NCI-H748 treated with DMSO at 0.1 percent for 48 hours (cell line): ENCODE measurements at places on chromosomes 7 and 10.

- no peak for DNase-seq
Measured at GRCh38 chr7:124959676-124960075, 30.1 kb upstream of the POT1 start.

GRCh38 chr7:43557831-43558495 is 24.9 kb upstream of the STK17A start:
- DNase-seq: no peak

DNA sequence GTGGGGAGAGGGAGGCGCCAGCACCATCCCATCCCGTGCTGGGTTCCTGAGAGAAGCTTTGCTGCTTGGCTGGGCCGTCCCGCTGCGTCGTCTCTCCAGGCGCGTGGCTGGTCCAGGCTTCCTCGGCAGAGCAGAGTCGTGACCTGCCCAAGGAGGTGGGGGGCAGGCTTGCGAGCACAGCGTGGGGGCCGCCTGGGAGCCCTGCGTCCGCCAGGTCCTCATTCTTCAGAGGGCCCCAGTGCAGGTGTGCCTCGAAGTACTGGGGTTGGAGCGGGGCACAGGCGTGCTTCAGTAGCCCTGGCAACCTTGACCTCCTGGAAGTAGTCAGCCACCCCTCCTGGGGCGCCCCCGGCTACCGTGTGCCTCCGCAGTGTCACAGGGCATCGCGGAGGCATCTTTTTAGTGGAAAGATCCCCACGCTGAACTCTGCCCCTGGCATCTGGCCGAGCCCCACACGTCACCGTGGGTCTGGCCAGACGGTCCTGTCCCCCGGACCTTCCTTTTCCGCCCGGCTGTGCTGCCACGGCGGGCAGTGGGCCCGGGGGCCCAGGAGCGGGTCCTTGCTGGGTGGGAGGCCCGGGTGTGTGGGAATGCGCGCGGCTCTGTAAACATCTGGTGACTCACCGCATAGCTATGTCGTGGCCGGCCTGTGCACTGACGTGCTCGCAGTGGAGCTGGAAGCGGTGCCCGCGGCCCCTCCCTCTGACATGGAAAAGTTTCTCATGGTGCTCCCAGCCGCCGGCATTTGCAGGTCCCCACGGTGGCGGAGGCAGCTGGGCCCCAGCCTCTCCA is 6.4 kb downstream of the MAFK start:
- no peak for DNase-seq

DNA sequence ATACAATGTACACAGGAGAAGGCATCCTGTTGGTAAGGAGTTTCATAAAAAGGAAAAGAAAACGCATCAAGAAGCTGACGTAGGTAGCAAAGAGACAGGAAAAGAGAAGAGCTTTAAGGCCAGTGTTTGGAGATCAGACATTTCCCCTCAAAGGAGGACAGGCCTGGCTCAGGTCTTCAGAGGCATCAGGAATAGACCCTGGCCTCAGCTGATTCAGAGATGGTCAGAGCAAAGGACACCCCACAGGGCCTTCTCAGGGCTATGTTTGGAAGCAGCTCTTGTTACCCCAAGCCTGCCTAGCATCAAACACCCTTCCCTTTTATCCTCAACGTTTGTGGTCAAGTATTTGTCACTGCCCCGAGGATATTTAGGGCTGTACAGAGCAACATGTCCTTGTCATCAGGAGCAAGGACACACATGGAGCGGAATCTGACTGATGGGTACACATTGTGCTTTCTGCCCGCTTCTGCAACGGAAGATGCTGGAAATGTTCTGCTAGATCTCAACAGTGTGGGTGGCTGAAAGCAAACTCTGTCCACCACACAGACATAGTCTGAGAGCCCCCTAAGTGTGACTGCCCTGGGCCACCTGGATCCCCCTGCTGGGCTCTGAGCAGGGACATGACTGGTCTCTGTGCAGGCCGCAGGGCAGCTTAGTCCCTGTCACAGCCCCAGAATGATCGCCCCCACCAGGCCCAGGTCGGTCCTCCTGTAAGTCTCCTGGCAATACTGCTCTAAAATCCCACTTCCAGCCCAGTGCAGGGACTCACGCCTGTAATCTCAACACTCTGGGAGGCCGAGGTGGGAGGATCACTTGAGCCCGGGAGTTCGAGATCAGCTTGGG is 1.0 kb upstream of the ZDHHC4 start:
- no peak for DNase-seq

GRCh38 chr10:15814565-15814964 is 45.7 kb downstream of the MINDY3 start:
- no peak for DNase-seq
